Activated effector memory CD4-positive, alpha-beta T cell treated with Interleukin-2 at 50 U/mL for 16 hours (primary cell): ENCODE measurements at places on chromosomes 6 and 20.

DNA sequence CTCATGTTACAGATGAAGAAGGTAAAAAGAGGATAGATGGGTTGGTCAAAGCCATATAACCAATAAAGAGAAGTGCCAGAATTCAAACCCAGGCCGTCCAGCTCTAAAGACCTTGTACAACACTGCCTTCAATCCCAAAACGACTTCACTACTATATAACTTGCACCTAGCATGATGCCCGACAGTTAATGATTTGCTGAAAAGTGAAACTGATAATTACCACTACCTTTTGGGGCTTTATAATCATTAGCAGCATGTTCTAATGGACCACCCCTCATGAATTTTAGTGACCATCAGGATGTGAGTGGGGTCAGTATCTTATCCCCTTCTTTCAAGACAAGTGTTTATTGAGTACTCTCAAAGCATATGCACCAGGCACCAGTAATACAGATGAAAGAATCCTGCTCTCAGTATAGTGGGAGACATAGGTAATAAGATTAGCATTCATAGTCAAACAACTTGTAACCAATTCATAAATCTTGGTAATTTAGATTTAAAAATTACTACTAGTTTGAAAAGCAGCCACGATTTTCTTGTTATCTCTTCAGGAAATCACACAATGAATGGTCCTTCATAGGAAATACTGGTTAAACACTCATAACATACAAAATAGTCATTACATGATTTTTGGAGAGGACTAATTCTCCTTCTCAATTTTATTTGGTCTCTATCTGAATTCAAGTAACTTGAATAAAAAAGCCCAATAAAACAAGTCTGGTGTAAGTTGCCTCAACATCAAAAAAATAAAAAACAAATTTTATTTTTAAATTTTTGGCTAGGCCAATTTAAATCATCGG lies 98.0 kb downstream of the EPB41L2 start:
- DNase-seq: no peak

GRCh38 chr20:46324960-46325703 lies 16.8 kb upstream of the CDH22 start:
- DNase-seq: no peak

GRCh38 chr20:34829191-34829590 lies 3.7 kb upstream of the NCOA6 start:
- no peak for DNase-seq

DNA sequence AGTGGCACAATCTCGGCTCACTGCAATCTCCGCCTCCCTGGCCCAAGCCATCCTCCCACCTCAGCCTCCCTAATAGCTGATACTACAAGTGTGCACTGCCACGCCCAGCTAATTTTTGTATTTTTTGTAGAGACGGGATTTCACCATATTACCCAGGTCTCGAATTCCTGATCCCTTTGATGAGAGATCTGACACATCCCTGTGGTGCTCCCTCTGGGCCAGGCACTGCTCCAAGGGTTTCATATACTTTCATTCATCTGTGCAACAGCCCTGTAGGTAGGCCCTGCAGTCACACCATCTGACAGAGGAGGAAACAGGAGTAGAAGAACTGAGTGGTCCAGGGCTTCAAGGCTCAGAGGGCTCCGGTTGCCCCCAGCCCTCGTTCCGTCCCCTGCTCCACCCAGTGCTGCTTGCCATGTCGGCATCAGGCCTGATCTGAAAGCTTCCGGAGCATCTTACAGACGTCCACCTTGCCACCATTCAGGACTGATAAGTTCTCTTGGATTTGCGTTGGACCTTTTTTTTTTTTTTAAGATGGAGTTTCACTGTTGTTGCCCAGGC lies 3.3 kb downstream of the ZGPAT start:
- no peak for DNase-seq

GRCh38 chr20:4956200-4956810 lies 45.0 kb downstream of the SLC23A2 start:
- DNase-seq: no peak

DNA sequence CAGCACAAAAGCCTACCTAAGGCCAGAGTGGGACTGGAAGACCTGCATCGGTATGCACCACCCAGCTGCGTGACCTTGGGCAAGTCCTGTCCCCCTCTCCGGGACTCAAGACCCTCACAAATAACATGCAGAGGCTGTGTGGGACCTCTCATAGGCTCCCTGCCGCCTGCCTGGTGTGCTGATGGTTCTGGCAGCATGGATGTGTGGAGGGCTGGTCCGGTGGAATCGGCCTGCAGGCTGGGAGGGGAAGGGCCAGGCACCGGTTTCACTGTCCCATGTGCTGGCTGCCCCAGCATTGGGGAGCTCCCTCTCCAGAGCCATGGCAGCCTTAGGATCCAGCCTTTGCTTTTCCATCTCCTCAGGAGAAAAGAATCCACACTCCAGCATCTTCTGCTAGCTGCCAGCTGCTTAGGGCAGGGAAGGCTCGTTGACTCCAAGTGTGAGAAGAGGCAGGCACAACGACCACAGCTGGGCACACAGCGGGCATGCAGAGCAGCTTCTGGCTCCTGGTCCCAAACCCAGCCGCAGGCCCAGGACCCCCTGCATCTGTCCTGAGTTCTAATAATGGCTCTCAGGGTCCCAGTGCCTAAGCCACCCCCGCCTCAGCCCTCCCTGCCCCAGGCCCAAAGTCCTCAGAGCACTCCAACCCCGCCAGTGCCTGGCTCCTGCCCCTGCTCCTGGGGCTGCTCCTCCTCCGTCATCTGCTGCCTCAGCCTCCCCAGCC lies 32.5 kb downstream of the TFEB start:
- no peak for DNase-seq

- no peak for DNase-seq
Observed at GRCh38 chr20:63962426-63963347, 6.5 kb upstream of the UCKL1 start.

DNA sequence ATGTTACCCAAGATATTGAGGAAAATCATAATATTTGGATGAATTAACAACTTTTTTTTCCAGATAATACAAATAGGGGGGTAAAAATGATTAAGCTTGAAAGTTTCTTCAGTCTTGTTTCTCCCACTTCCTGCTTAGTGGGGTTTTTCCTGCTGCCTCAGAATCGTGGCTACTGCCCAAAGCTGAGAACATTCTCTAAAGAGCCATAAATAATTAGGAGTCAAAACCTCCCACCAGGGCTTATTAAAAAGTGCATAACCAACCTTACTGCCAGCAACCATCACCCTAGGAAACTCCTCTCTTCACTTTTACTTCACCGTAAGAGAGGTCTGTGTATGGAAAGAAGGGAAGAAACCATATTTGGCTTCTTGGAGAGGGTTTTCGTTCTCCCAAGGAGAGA lies 9.0 kb upstream of the LCA5 start:
- no peak for DNase-seq

- DNase-seq: no peak
Observed at GRCh38 chr6:133359256-133359655, 118.1 kb downstream of the EYA4 start.

DNA sequence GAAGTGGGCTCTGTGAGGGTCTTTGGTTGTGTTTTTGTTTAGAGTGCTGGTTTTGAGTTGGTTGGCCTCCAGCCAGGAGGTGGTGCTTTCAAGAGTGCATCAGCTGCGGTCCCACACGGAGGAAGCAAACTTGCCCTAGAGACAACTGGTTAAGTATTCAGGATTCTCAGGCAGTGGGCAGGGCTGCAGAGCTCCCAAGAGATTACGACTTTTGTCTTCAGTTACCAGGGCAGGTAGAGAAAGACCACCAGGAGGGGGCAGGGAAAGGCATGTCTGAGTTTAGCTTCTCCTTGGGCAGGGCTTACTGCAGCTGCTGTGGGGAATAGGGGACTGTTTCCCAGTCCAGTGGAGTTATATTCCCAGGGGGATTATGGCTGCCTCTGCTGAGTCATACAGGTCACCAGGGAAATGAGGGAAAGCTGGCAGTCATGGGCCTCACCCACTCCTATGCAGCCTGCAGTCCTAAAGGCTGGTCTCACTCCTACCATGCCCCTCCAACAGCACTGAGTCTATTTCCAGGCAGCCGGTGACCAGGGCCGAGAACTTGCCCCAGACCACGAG lies 64.3 kb downstream of the TTI1 start:
- no peak for DNase-seq

DNA sequence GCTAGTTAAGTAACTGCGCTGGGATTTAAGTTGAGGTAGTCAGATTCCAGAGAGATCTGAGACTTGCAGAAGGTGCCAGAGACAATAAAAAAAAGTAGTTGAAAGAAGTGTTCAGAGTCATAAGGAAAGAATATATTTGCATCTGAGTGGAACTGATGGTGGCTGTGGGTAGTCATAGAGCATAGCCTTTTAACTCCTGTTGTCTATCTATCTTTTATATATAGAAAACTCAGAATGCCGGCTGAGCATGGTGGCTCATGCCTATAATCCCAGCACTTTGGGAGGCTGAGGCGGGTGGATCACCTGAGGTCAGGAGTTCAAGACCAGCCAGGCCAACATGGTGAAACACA lies 62.0 kb downstream of the CARMIL1 start:
- DNase-seq: no peak

DNA sequence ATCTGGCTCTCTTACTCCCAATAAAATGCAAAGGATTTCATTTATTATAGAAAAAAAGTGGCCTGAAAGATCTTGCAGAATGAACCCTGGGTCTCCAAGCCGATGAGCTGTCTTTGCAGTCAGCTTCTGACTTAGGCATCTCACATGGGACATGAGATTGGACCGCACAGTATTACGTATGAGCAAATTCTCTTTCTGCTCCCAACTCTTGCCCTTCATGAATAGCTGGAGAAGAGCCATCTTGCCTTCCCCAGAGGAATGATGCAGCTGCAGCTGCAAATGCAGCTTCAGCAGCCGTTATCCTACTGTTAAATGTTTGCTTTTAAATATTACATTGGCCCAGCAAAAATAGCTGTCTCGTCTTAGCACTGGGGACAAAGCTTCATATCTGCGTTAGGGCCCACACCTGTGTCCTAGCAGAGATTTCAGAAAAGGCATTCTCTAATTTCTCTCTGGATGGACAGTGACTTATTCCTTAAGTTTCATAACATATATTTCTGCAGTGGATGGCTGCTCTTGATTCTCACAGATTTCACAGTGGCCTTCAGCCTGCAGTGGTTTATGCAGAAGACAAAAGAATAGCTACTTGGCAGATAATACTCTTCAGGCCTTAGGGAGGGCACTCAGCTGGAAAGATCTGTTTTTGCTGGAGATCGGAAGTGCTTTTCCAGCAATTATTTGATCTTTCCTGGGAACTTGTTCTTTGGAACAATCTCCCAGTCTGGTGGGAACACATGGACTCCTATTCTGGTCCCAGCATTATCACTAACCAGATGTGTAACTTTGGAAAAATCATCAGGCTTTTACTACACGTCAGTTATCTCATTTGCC lies 129.2 kb downstream of the FYN start:
- DNase-seq: no peak

- DNase-seq: no peak
Observed at GRCh38 chr6:105501826-105502344, 99.0 kb upstream of the PREP start.

GRCh38 chr20:51216850-51217249 lies 193.9 kb upstream of the KCNG1 start:
- DNase-seq: no peak

DNA sequence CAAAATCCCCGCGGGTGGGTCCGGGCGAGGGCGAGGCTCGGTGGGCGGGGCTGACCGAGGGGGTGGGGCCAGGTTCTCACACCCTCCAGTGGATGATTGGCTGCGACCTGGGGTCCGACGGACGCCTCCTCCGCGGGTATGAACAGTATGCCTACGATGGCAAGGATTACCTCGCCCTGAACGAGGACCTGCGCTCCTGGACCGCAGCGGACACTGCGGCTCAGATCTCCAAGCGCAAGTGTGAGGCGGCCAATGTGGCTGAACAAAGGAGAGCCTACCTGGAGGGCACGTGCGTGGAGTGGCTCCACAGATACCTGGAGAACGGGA lies 809 bp downstream of the HLA-G start:
- DNase-seq: no peak

GRCh38 chr6:91098006-91098405 lies 511.1 kb upstream of the MAP3K7 start:
- DNase-seq: no peak

DNA sequence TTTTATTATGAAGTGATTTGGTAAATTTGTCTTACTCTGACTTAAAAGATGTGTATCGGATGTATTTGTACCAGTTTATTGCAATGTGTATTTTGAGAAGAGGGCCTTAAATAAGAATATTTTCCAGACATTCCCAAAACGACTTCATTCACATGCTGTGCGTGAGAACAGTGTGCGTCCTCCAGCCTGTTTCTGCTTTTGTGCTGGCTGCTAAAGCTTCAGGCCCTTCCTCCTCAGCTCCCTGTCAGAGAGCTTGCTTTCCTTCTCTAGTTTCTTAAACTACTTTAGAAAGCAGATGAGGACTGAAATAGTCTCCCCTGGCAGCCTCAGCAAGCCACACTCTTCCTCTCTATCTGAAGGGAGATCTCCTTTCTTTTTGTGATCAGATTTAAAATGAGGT lies 157.8 kb downstream of the SAMD5 start:
- no peak for DNase-seq

DNA sequence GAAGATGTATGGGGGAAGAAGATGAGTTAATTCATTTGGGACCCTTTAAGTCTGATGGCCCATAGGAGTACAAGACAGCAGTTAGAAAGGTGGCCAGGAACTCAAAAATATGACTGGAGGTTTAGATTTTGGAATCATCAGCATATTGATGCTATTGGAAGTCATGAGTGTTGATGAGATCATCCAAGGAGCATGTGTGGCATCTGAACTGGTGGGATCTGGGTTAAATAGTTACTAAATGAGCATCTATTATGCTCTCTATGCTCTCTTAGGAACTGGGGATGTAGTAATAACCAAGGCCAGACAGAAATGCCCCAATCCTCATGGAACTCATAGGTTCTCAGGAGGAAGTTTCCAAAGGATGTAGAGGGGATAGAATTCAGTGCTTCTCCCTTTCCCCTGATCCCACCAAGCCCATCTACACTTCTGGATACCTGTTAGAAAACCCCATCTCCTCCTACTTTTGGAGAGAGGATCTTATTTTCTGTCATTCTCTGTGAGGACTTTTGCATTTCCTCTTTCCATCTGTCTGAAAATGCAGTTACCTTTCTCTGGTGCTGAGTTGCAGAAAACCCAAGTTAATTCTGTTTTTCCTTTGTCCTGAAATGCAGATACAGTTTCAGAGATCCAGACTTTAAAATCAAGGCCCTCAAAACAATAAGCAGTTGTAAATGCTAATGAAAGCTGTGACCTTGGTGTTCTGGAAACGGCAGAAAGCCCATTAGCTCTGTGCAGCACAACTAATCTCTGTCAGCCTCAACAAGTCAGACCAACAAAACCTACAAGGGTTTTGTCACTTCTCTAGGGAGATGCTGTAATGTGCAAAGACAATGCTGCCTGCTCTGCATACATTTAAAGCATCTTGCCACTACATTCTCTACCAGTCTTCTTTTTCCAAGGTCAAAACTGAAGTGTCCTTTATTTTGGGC lies 65.8 kb downstream of the TBC1D7 start:
- no peak for DNase-seq

- no peak for DNase-seq
Observed at GRCh38 chr20:54188132-54188849, 14.5 kb upstream of the CYP24A1 start.
